ENCODE measurements at places on chromosomes 12 and 14.

DNA sequence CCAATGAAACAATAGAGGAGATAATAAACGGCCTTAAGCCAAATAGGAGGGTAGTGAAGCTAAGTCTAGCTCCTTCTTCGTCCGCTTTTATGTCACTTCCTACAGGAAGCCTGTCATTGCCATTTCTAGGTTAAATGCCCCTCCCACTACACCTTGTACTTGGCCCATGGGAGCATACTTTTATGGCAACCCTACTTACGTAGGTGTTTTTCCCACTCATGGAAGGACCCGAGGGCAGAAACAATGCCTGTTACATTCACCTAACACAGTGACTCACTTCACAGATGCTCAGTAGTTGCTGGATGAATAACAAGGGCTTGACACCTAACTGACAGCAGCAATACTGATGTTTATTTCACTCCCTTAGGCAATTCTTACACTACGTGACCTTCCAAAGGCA is 44.5 kb downstream of the ALKBH1 start:
- DNase-seq: no peak

- DNase-seq: peak; percentile 49
These were observed 18.7 kb downstream of the ZBTB39 start for GRCh38 chr12:56987551-56988053.

- no peak for DNase-seq
These were observed 171.8 kb upstream of the KRR1 start for GRCh38 chr12:75683220-75683619.

- DNase-seq: no peak
These were observed 31.8 kb downstream of the ATXN3 start for GRCh38 chr14:92074555-92074954.

GRCh38 chr12:48815126-48816110 is 2.9 kb upstream of the CACNB3 start:
- DNase-seq: no peak

- no peak for DNase-seq
These were observed 44.6 kb upstream of the KITLG start for GRCh38 chr12:88624911-88625310.

DNA sequence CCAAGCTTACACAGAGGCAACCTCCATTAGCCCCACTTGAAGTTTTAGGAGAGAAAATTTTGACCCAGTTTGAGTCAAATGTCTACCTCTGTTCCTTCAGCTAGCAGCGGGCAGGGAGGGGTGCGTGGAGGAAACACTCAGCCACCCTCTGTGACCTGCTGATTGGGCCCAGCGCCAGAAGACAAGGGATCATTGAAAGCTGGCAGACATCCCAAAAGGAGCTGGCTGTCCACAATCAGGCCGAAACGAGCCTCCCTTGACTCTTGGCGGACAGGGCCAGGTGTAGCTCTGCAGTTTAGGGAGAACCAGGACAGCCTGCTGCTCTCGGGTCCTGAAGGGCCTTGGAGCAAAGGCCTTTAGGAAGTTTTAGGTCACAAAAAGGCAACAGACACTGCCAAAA is 41.3 kb downstream of the CD9 start:
- DNase-seq: no peak

GRCh38 chr14:96938946-96939345 is 141.8 kb downstream of the VRK1 start:
- peak; percentile 12 for DNase-seq

DNA sequence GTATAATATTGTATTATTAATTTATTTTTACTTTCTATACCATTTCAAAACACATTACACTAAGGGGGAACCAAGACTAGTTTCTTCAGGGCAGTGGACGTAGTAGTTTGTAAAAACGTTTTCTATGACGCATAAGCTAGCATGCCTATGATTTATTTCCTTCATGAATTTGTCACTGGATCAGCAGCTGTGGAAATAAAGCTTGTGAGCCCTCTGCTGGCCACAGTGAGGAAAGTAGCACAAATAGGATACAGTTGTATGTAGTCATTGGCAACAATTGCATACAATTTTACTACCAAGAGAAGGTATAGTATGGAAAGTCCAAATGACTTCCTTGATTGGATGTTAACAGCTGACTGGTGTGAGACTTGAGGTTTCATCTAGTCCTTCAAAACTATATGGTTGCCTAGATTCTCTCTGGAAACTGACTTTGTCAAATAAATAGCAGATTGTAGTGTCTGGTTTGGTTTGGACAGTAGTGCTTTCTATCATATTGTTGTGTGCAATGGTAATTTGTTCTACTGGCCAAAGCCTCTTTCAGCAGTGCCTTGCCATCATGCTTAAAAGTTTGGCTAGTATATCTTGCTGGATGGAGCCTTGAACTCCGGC is 24.3 kb upstream of the PLEKHD1 start:
- no peak for DNase-seq

DNA sequence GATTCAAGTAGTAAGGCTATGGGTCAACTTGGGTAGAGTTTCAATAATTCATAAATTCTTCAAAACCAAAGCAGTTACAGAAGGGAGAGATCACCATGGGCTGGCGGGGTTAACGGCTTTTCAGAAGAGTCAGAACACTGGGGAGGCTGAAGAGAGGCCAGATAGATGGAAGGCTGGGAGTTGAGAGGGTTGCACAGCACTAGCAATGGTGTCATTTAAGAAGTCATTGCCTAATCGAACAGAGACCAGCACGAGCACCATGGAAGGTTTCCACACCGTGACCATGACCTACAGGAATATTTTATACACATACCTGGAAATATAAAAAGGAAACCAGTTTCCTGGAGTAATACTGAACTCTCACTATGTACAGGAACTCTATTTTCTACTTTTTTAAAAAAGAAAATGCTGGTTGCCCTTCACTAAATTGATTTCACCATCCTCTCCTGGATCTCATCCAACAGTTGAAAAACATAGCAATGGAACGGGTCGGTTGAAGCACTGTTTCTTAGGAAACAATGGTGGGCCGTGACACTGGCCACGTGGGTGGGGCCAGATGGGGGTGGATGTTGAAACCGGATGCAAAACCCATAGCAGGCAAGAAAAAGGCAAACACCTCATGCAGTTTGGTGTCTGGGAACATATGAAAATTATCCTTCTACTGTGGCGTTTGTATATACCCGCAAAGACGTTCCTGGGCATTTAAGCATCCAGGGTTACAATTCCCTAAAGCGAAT is 38.0 kb upstream of the RIN3 start:
- no peak for DNase-seq

DNA sequence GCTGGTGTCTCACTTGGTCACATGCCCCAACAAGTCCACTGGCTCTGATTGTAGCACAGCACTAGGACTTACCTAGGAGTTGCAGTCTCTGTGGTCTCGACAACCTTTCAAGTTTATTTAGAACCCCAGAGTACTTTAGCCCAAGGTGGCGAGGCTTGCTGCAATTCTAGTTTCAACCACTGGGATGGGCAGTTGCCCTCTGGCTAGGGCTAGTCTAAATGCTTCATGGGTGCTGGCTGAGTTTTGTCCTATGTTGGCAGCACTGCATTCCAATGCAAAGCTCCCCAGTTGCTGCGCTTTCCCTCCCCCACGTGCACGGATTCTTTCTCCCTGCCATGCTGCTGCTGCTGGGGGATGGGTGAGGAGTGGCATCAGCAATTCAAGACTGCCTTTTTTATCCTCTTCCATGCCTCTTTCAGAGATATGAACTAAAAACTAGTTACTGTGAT is 207.9 kb downstream of the SYNE2 start:
- no peak for DNase-seq

GRCh38 chr14:34562776-34563150 is 23.3 kb upstream of the EAPP start:
- no peak for DNase-seq

GRCh38 chr12:24246376-24246775 is 296.9 kb upstream of the SOX5 start:
- no peak for DNase-seq

GRCh38 chr12:85423947-85424346 is 143.9 kb downstream of the ALX1 start:
- DNase-seq: no peak

- no peak for DNase-seq
These were observed 57.3 kb upstream of the ELK3 start for GRCh38 chr12:96136725-96137378.

GRCh38 chr12:94561943-94562411 is 88.4 kb downstream of the TMCC3 start:
- DNase-seq: peak; percentile 23

Measured in GM18507 (cell line).